Activated T-helper 1 cell treated with anti-CD3 and anti-CD28 coated beads, Interleukin-2, amount 50 U/mL, for 16 hours (primary cell): ENCODE measurements at places on chromosomes 7 and 10.

DNA sequence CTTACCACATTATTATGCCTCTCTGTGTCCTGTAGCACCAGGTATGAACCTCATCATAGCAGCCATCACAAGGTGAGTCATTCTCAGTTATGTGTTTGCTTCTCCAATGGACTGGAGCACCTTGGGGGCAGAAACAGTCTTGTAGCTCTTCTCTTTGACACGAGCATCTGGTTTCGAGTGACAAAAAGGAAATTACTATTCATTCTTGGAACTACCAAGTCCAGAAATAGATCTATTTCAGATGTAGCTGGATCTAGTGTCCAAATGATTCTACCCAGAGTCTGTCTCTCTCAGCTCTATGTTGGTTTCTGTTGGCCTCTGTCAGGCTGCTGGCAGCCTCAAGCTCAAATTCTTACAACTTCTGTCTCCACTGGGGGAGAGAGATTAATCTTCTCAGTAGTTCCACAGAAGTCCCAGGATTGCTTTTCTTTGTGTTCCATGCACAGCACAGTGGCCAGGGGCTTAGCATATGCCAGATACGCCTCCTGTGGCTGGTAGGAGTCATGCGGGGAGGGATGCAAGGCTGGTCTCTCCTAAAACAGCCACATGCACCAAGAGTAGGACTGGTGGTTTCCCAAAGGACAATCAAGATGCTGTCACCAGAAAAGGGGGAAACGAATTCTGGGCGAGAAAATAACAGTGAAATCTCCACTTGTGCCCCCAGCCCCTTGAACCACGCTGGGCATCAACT lies 37.2 kb upstream of the PAPSS2 start:
- no peak for DNase-seq

- no peak for DNase-seq
Observed at GRCh38 chr7:3710122-3710521, 409.1 kb downstream of the SDK1 start.

- no peak for DNase-seq
Observed at GRCh38 chr10:114772496-114773196, 48.9 kb upstream of the FHIP2A start.

DNA sequence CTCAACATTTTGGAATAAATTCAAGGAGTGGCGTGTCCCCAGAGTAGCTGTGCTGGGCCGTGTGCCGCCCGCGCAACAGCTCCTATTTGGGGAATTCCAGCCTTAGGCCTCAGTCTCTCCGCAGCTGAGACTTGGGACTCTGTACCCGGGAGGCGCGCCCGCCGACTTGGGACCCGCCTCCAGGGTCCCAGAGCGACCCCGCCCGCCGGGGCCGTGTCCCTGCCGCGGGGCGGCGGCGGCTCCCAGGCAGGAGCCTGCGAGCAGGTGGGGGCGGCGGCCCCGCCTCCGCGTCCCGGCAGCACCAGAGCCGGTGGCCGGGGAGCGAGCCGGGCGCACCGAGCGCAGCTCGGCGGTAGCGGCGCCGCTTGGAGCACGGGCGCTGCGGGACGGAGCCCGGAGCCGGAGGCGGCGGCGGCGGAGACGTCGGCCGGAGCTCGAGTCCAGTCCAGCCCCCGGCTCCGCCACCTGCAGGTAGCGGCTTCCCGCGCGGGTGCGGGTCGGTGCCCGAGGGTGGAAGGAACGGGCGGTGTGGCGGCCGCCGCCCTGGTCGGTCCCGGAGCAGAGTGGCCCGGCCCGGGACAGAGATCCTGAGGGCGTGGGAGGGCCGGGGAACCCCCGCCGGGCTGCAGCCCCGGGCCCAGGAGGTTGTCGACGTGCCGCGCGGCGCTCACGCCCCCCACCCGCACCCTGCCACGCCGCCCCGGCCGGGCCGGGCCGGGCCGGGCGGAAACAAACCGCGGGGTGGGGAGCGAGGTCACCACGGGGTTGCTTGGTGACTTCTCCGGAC lies at the start of gene WIPF3:
Gene WIPF3, plus strand, starts transcription at position 301 of the 787 bp plus-strand sequence. CDS start 28,217 bp downstream, outside the sequence.
- DNase-seq: no peak

DNA sequence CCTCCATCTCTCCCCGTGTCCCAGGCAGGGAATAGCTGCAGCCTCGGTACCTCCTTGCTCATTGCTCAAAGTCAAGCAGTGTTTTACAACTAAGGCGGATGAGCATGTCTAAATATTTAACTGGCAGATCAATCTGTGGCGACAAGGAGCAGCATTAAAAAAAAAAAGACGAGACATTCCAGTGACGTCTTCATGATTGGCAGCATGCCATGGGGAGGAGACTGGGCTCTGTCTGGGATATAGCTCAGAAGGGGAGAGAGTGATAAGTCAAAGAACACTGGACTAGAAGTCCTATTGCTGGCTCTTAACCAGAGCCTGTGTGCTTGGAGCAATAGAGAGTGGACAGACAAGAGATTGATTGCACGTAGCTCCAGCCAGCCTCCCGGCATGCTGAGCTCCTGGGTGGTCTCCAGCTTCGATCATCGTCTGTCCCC lies 287.5 kb upstream of the PODXL start:
- no peak for DNase-seq
